ENCODE measurements at places on chromosomes 7 and 10.

GRCh38 chr10:96998329-96998888, 166.3 kb downstream of the LCOR start:
- no peak for DNase-seq

- DNase-seq = no peak
Observed at GRCh38 chr7:131948434-131949053, 392.1 kb upstream of the PODXL start.

GRCh38 chr7:30157204-30157603, 22.4 kb downstream of the MTURN start:
- no peak for DNase-seq

DNA sequence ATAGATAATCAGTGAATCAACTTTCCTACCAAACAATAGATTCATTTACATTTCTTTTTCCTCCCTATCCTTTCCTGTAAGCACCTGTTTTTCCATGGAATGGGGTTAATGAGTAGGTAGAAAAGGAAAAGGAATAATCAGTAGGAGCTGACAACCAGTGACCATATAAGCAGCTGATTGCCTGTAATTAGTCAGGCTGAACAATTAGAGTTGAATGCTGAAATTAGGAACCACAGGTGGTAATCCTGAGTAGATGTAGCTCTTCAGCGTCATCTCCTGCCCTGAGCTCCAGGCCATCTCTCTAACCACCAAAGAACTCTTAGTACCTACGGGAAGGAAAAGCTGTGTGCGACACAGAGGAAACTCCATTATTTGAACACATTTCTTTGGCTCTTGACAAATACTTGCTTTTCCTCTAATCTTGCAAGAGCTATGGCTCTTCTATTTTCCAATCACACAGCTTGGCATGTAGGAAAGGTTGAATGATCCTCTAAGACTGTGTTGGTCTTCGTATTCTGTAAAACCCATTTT, 63.8 kb downstream of the KLHDC10 start:
- DNase-seq = no peak

DNA sequence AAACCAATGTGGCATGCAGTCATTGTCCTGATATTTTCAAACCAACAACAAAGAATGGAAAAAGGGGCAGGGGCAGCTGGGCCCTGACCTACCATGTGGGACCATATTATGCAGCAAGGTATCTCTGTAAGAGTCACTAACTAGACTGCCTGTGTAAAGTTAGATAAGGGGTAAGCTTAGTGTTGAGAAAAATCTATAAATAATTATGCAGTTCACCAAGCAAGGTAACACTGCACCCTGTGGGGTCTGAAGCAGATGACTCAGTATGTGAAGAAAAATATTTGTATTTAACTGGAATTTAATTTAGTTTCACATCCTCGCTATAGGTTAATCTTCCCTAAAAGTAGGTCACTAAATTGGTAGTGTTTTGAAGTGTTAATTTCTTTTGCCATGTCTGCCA, 99.3 kb downstream of the PPP1R3A start:
- no peak for DNase-seq

DNA sequence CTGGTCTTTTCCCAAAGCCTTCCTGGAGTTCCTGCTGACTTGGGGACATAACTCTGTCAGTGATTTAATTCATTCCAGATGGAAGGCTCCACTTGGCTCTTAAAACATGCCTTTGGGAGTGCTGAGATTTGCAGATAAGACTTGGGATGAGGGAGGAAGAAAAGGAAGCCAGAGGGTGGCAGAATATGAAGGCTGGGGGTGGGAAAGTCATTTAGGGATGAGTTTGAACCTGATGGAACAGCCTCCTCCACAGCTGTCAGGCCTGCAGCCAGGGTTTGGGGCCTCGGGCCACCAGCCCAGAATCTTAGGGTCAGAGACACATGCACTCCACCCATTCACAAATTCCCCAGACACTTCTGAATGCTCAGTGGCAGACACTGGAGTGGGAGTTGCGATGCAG, 28.4 kb upstream of the EIF5AL1 start:
- no peak for DNase-seq

Measured in WTC11 (cell line).